ENCODE measurements at places on chromosomes 1 and 21. TPM values are rescaled to one million over a fixed set of nuclear protein-coding genes. Genes with fewer than 3 reads are reported as not detected.
A peak's percentile ranks its signal among the peaks of the same experiment; 100 is the strongest.

DNA sequence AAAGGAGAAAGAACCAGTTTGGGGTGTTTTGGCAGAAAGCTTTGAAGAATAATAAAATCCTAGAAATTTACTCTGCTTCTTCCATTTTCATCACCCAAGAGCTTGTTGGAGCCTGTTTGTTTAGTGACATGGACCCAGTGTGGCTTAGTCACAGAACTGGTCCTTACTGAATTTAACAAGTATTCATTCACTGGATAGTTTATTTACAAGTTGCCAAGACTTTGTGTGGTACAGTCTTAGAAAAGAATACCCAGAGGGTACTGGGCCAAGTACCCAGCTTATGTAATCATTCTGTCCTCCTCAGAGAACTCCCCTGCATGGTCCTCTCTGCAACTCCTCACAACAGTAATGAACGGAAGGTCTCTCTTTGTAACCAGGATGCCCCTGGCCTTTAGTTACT, 16.4 kb downstream of the RAB4A start:
- H3K4me3 ChIP-seq = no peak overlapping the region
- peak overlapping the region; percentile 34 for H3K27ac ChIP-seq
- no peaks in the 10 kb centered on the region for H3K27me3 ChIP-seq
- peaks cover 18% of the 10 kb centered on the region for H3K4me1 ChIP-seq
- no peak for DNase-seq

DNA sequence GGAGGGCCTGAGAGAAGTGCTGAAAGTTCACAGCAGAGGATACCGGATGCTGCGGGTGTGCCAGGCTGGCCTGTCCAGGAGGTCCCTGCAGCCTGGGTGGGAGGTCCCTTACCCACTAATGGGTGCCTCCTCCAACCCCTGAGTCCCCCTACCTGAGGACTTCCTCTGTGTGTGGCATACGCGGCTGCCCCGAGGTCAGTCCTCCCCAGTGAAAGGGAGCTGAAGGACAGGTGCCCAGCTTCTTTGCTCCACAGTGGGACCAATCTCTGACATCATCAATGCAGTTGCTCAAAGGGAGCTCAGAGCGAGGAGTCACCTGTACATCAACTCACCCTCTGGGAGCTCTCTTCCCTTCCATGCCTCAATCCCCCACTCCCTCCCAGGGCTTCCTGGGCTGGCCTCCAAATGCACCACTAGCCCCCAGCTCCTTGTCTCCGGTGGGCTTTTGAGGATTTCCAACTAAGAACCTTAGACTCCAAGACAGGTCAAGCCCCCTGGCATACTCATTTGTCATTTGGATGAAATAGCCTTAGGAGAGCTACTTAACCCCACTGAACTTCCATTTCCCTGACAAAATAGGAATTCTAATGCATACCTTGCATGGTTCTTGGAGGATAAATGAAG, 53.9 kb downstream of the PDE9A start:
- no peaks in the 10 kb centered on the region for H3K4me1 ChIP-seq
- H3K27ac ChIP-seq = no peak overlapping the region
- no peak overlapping the region for H3K4me3 ChIP-seq
- H3K36me3 ChIP-seq = peaks cover 4% of the 10 kb centered on the region
- no peak for DNase-seq
- peaks cover 56% of the 10 kb centered on the region for H3K27me3 ChIP-seq

GRCh38 chr1:229192031-229192430, 78.9 kb upstream of the RAB4A start:
- peaks cover 10% of the 10 kb centered on the region for H3K27me3 ChIP-seq
- no peaks in the 10 kb centered on the region for H3K36me3 ChIP-seq
- no peak overlapping the region for H3K4me3 ChIP-seq
- no peaks in the 10 kb centered on the region for H3K4me1 ChIP-seq
- no peak for DNase-seq

DNA sequence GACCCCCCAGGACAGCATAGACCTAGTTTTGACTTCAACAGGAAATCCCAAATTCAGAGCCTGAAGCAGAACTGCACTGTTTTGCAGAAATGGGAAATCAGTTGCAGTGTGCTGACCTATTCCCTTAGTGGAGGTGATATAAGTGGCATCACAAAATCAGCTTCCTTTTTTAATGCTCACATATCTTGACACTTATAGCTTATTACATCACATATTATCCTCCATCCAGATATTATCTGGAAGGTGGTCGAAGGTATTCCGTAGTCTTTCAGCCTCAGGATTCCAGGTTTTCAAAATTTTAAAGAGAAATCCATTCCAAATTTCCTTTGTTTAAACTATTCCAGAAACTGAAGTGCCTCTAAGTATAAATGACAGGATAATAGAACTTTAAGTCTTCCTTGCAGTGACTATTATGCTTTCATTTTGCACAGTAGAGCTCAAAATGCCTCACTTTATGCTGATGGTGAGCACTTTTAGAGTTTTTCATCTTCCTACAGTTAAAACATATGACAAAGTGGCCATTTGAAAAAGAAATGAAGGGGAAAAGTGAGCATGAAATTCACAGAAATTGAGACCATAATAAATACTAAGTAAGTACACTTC, 106.4 kb upstream of the DPYD start:
- H3K27ac ChIP-seq = no peak overlapping the region
- H3K27me3 ChIP-seq = no peaks in the 10 kb centered on the region
- no peak overlapping the region for H3K4me3 ChIP-seq
- H3K36me3 ChIP-seq = no peaks in the 10 kb centered on the region
- H3K4me1 ChIP-seq = peaks cover 29% of the 10 kb centered on the region

DNA sequence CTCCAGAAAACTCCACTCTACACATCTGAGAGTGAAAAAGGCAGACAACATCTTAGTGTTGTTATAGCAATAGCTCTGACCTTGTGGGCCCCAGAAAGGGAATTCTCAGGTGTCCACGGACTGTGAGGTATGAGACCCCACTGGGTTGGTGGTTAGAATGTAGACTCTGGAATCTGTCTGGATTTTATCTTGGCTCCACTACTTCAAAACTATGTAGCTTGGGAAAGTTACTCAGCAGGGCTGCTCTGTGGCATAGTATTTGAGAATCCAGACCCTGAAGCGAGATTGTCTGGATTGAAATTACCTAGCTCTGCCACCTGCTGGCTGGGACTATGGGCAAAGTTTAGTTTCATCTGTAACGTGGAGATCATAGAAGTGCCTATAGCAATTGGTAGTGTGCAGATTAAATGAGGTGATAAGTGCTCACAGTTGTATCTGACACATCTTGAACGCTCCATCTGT, 25.8 kb downstream of the PRDM2 start:
- no peaks in the 10 kb centered on the region for H3K36me3 ChIP-seq
- H3K4me1 ChIP-seq = peaks cover 36% of the 10 kb centered on the region
- H3K27ac ChIP-seq = peak overlapping the region; percentile 3
- no peak overlapping the region for H3K4me3 ChIP-seq
- no peaks in the 10 kb centered on the region for H3K27me3 ChIP-seq
- no peak for DNase-seq

DNA sequence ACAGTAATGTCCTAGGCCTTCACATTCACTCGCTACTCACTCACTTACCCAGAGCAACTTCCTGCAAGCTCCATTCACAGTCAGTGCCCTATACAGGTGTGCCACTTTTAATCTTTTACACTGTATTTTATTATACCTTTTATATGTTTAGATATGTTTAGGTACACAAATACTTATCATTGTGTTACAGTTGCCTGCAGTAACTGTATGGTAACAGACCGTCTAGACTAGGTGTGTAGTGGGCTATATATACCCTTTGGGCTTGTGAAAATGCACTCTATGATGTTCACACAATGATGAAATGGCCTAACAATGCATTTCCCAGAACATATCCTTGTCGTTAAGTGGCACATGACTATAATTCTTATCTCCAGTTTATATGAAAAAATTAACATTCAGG, 204.5 kb upstream of the HMCN1 start:
- no peak overlapping the region for H3K4me3 ChIP-seq

DNA sequence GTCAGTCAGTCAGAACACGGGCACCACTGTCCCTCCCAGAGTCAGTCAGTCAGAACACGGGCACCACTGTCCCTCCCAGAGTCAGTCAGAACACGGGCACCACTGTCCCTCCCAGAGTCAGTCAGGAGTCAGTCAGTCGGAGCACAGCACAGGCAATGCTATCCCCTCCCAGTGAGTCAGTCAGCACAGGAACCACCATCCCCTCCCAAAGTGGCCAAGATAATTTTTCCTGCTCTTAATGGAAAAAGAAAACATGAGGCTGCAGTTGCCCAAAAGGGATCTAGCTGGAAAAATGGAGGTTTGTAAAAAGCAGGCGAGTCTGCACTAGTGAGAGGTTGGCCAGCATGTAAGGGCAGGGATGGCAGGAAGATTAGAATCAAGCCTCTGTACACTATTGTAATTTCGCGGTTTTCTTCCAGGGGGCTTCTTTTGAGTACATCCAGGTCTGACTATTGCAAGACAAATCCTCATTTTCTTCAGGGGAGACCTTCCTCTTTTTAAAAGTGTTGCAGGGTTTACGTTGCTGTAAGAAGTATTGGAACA, 213.8 kb downstream of the SIPA1L2 start:
- H3K4me1 ChIP-seq = peaks cover 18% of the 10 kb centered on the region
- peak overlapping the region; percentile 46 for H3K27ac ChIP-seq
- DNase-seq = no peak
- H3K4me3 ChIP-seq = no peak overlapping the region
- peaks cover 10% of the 10 kb centered on the region for H3K36me3 ChIP-seq

DNA sequence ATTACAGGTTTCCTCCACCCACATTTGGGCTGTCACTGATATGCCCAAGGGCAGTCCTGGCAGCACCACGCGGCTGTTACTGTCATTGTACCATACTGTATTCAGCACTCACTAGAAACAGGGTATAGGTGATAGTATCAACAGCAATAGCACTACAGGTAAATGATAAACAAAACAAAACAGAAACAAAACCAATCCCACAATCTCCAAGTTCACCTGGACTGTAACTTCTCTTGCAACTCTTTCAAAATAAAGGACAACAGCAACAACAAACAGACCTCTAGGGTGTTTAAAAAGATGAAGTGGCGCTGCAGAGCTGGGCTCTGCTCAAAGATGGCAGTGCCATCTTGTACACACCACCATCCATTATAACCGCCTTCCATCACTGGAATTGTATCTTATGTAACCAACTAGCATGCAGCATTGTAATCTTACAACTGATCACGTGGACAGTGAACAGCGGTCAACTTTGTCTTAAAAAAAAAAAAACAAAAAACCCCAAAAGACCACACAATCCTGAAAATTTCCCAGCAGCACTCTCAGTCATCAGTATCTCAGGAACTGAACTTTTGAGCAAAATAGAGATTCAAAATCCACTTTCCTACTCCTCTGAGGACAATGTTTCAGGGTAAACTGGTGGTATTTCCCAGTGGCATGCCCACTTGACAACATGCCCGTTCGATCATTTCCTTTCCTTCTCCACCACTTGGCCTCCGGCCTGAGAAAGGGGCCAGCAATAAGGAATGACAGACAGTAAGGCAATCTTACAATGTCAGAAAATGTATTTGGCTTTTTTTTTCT, 3.8 kb downstream of the IRF2BP2 start:
- H3K27me3 ChIP-seq = no peaks in the 10 kb centered on the region
- no peak for DNase-seq
- H3K4me3 ChIP-seq = peak overlapping the region; percentile 93
- H3K4me1 ChIP-seq = peaks cover 67% of the 10 kb centered on the region

DNA sequence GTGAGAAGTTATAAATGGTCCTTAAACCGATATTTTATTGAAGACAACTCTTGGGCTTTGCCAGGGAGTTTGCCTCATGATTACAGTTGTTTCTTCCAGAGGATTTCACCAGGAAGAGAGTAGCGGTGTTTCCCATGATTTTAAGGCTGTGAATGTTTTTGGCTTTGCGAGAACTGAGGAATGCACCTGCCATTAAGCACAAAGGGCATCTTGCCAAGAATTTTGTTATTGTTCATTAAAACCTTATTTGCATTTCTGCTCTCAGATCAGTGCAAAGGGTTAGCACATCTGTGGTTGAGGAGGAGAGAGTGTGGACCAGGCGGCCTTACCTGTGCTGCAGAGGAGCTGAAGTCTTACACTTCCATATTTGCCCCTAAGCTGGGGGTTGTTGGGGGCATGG, 13.8 kb downstream of the CNIH3 start:
- no peak for DNase-seq
- no peaks in the 10 kb centered on the region for H3K36me3 ChIP-seq
- H3K4me1 ChIP-seq = peaks cover 21% of the 10 kb centered on the region
- no peak overlapping the region for H3K27ac ChIP-seq
- H3K27me3 ChIP-seq = peaks cover 7% of the 10 kb centered on the region
- no peak overlapping the region for H3K4me3 ChIP-seq

DNA sequence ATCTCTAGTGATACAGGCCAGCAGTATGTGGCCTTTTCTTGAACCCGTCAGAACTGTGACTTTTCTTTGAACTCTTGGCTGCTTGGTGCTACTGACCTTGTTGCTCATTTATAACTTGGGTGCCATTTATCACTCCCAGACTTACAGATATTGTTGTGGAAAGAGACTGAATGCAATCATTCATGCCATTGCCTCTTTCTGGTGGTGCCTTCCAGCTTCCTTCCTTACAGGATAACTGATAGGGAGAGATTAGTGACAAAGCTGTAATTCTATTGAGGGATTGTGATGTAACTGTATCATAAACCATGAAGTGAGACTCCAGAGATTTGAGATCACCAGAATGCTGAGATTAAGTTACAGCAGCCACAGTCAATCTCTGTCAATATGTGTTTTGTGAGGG, 256.5 kb downstream of the USP25 start:
- H3K27me3 ChIP-seq = no peaks in the 10 kb centered on the region
- H3K27ac ChIP-seq = no peak overlapping the region
- H3K36me3 ChIP-seq = no peaks in the 10 kb centered on the region
- no peak overlapping the region for H3K4me3 ChIP-seq
- H3K4me1 ChIP-seq = peaks cover 7% of the 10 kb centered on the region
- DNase-seq = no peak

The PRAMEF5 gene
- not detected for total RNA-seq

The CFHR4 gene
- total RNA-seq = not detected

The SLC30A1 gene
- 13.9 TPM for total RNA-seq

The CNR2 gene
- not detected for total RNA-seq

The RHBDL2 gene
- total RNA-seq = not detected

The FCRL1 gene
- not detected for total RNA-seq

DNA sequence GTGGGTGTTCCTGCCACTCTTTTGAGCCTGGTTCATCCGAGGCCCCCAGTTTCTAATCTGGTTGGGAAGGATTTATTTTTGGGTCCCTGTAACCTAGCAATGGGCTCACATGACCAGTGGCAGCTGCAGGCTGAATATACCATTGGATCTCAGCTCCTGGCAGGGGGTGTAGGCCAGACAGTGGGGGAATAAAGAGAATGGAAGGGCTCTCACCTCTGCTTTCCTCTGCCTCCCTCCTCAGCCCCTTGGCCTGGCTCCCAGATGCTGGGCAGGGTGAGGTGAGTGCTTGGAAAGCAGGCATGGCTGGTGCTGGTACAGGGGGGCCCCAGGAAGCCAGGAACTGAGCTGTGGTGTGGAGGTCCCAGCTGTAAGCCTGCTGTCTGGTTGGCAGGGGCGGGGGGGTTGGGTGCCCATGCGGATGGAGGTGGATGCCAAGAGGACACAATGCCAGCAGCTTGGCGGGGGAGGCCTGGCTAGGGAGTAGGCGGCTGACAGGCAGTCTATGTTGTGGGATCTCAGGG, 3.6 kb upstream of the GPR61 start:
- no peaks in the 10 kb centered on the region for H3K36me3 ChIP-seq
- no peak overlapping the region for H3K4me3 ChIP-seq
- peaks cover 12% of the 10 kb centered on the region for H3K4me1 ChIP-seq

GRCh38 chr1:94859174-94859573, 39.0 kb downstream of the SLC44A3 start:
- no peak for DNase-seq
- no peak overlapping the region for H3K4me3 ChIP-seq

The RHOC gene
- 446 TPM for total RNA-seq
